ENCODE measurements at places on chromosomes 7 and 10. TPM values are rescaled to one million over a fixed set of nuclear protein-coding genes. Genes with fewer than 3 reads are reported as not detected.

DNA sequence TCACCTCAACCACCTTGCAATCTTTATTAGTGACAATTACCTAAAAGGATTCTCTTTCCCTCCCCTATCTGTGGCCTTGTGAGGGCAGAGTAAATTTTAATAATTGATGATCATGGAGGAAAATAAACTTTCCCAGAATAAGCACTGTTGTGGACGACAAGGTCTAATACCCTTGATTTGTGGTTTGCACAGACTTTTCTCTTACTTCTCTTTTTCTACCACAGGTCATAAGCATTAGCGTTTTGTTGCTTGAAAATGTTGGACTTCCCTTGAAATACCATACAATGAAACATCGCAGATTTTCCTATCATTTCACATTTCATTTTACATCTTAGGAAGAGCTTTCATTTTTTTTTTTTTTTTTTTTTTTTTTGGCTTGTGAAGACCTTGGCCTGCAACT is 188.1 kb upstream of the TMEM72 start:
- no peak for DNase-seq

Gene CCNJ
- 3.3 TPM for total RNA-seq

- no peak for DNase-seq
Measured at GRCh38 chr7:104272767-104273384, 55.5 kb upstream of the LHFPL3 start.

DNA sequence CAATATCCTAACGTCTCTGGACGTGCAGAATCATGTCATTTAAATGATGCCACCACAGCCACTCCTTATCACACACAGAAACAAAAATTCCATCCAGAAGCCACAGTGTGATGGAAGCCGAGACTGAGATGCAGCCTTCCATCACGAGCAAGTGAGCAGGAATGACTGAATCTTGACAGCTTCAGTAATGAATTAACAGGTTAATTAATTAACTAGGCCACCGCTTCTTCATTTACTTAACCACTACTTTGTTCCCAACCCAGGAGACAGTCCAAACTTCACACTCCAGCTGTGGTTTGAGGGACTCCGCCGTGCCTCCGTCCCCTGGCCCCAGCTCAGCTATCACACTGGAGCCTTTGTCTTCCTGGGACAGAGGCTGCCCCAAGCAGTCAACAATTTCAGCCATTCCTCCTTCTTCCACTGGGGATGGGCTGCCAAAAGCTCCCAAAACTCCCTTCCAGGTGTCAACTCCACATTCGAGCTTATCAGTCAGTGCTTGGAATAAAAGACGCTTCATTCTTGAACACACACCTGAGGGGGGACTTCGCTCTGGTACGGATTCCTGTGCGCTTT is 65.9 kb downstream of the FGFR2 start:
- no peak for DNase-seq

GRCh38 chr7:65448816-65449504 is 75.3 kb downstream of the ZNF92 start:
- DNase-seq: no peak

DNA sequence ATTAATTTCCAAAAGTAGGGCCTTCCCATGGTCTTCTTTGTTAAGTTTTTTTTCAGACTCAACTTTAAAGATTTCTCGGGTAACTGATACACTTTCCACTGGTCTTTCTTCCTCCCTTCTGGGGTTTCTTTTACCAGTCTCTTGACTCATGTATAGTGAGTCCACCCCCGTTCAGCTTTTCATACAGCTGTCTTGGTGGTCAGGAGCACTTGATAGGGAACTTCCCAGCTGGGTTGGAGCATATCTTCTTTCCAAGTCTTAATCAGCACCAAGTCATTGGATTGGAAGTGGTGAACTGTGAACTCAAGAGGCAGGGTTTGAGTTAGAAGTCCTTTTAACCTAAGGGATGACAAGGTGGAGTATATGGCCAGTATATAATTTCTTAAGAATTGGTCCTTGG is 29.2 kb upstream of the ELOVL3 start:
- DNase-seq: no peak

DNA sequence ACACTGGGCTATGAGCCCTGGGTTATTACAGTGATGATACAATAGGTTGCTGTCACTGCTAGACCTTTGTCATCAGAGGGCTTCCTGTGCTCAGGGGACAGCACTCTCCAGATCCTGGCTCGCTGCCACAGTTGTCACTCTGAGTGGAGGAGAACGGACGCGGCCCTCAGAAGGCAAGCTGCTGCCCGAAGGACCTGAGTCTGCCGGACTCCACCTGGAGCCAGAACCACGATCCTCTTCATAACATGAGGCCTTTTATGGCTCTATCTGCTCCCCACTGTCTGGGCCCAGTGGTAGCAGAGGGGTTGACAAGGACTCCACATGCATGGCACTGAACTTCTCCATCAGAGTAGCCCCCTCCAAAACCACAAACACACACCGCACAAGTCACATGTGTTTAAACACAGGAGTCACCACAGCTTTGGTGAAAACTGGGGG is 94.7 kb upstream of the EFCAB10 start:
- peak; percentile 75 for DNase-seq

- no peak for DNase-seq
Measured at GRCh38 chr10:97279121-97279815, 13.2 kb downstream of the ARHGAP19 start.

GRCh38 chr10:75662715-75663114 is 231.3 kb downstream of the LRMDA start:
- DNase-seq: no peak

Gene GBX1
- total RNA-seq: not detected

- DNase-seq: peak; percentile 84
Measured at GRCh38 chr7:45917658-45918057, 3.4 kb downstream of the IGFBP3 start.

Gene CALY
- total RNA-seq: not detected

DNA sequence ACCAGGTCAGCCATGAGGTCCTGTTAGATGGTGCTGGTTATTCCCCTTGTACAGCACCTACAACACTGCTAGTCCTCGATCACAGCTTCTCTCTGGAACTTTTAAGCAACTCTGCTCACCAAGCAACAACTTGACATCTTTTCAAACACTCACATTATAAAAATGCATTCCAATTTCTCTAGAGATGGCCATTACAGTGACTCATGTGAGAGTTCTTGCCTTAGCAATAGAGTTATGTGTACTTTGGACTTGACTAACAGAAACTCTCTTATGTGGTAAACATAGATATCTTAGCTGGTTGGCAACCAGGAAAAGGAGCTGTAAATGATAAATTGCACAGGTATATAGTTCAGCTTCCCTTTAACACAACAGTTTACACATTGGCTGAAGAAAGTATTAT is 122.2 kb downstream of the PDE1C start:
- DNase-seq: no peak

Gene TLL2
- not detected for total RNA-seq

GRCh38 chr7:51261950-51262795 is 54.4 kb downstream of the COBL start:
- DNase-seq: no peak

Gene MRLN
- total RNA-seq: not detected

DNA sequence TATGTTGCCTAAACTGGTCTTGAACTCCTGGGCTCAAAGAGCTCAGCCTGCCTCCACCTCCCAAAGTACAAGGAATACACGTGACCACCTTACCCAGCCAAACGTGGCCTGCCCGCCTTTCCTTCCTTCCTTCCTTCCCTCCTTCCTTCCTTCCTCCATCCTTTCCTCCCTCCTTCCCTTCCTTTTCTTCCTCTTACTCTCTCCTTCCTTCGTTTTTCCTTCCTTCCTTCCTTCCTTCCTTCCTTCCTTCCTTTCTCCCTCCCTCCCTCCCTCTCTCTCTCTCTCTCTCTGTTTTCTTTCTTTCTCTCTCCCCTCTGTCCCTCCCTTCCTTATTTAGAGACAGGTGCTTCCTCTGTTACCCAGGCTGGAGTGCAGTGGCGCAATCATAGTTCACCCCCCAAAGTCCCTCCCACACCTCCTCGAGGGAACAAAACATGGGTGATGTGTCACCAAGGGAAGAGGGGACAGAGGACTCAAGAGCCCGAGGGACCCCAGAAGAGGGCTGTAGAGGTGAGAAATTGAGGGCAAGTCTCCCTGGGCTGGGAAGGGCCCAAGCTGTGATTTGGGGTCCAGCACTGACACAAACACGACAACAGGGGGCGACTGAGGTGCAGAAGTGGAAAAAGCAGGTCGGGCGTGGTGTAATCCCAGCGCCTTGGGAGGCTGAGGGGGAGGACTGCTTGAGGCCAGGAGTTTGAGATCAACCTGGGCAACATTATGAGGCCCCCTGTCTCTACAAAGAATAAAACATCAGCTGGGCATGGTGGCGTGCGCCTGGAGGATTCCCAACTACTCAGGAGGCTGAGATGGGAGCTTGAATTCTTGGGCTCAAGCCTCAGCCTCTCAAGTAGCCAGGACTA is 28.1 kb downstream of the EPHB4 start:
- DNase-seq: no peak

GRCh38 chr7:13496976-13497375 is 492.5 kb downstream of the ETV1 start:
- DNase-seq: no peak

Gene ZNF248
- total RNA-seq: 4.0 TPM

DNA sequence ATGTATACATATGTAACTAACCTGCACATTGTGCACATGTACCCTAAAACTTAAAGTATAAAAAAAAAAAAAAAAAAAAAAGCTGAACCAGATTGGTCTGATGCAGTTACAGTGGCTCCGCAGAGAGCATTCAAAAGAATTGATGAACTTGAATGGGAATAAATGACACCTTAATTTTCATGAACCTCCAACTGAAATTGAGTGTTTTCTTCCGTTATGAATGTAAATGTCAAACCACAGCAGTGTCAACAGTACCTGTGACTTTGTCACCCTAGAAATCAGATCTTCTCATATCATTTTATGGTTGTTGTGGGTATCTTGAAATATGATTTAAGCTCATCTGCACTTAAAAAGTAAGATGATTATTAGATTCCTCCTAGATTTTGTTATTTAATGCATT is 32.7 kb upstream of the SRGN start:
- DNase-seq: no peak

DNA sequence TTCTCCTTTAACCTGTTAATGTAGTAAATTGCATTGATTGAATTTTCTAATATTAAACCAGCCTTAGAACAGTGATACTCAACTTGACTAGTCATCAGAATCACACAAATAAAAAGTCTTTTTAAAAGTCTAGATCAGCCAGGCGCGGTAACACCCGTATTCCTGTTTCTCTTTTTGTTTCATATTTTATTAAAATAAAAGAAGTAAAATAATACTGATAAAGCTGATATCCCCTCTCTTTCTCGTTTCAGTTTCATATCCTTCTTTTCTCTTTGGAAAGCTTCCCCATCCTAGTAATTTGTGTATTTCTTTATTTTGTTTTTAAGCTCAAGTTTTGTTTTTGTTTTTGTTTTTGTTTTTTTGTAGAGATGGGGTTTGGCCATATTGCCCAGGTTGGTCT is 9.3 kb downstream of the SMO start:
- no peak for DNase-seq

DNA sequence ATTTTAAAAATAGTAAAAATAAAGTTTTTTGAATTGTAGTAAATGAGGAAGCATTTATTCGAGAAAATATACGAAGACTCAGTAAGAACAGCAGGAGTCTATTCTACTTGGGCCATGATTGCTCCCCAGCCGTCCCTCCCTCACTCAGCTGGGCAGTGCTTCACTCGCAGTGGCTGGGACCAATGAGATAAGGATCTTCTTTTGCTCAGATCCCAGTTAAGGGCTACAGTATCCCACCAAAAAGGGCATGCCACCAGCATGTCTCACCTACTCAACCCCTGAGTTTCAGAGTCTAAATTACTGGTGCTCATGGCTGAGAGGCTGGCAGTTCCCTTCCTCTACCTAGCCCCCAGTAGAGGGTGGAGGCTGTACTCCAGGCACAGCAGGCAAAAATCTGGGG is 455.7 kb upstream of the PFKP start:
- DNase-seq: no peak

DNA sequence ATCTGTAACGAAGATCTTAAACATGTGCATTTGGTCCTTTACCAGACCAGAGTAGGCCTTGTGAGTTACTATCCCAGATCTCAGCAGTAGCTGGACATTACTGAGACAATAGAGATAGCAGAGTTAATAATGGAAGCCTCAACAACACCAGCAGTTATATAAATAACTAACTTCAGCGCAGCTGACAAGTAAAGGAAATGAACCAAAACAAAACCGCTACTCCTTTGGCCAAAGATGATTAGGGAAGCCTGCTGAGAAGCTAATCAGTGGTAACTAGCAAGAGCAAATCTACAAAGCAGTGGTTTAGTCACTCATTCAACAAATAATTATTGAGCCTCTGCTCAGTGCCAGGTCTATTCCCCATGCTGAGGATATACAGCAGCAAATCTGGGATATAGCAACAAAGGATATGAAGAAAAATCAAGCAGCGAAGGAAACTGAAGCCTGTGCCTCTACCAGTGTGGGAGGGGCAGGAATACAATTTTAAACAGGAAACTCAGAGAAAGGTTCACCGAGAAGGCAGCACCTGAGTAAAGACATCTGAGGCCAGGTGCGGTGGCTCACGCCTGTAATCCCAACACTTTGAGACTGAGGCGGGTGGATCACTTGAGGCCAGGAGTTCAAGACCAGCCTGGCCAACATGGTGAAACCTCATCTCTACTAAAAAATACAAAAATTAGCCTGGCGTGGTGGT is 103.6 kb downstream of the ELMO1 start:
- DNase-seq: no peak

- DNase-seq: peak; percentile 24
Measured at GRCh38 chr7:72405418-72405817, 6.7 kb downstream of the CALN1 start.

GRCh38 chr10:126110489-126111180 is 214.3 kb downstream of the FANK1 start:
- DNase-seq: no peak
